NCI-H69 (cell line): ENCODE measurements at places on chromosomes 2 and 18.

- DNase-seq: no peak
These were observed 64.8 kb downstream of the KCNG2 start for GRCh38 chr18:79862562-79862961.

DNA sequence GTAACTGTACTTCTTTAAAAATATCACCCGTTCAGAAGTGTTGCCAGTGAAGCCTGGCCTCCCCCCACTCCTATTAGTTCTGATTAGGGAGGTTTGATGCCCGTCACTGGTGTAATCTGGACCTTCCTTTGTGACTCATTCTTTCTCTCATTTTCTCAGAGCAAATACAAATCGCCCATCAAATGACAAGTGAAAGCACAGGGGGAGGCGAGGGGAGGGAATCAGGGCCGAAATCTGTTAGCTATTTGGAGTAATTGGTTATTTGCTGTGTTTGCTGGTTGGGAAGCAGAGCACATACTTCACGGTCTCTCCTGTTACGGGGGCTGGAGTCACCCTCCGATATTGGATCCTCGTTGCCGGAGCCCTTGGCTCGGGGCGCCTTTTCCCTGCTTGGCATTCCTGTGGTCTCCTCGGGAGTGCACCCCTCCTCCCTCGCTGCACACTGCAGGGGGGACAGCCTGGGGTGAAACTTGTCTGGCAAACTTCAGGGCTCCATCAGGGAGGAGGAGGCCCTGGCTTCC is 178.1 kb downstream of the DYSF start:
- DNase-seq: no peak

GRCh38 chr2:207066791-207067460 is 98.8 kb downstream of the KLF7 start:
- DNase-seq: peak; percentile 47

DNA sequence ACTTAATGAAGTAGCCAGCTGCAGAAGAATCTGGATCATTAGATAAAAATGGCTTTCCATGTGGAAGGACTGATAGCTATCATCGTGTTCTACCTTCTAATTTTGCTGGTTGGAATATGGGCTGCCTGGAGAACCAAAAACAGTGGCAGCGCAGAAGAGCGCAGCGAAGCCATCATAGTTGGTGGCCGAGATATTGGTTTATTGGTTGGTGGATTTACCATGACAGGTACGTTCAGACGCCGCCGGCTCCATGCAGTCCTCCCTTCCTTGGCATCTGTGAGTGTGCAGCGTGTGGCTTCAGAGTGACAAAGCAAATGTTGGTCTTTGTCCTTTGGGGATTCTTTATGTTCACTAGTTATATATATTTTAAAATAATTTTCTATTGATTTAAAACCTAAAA is 1.8 kb downstream of the SLC5A7 start:
- DNase-seq: no peak

- DNase-seq: no peak
These were observed 462.1 kb downstream of the ERBB4 start for GRCh38 chr2:212076456-212076855.

DNA sequence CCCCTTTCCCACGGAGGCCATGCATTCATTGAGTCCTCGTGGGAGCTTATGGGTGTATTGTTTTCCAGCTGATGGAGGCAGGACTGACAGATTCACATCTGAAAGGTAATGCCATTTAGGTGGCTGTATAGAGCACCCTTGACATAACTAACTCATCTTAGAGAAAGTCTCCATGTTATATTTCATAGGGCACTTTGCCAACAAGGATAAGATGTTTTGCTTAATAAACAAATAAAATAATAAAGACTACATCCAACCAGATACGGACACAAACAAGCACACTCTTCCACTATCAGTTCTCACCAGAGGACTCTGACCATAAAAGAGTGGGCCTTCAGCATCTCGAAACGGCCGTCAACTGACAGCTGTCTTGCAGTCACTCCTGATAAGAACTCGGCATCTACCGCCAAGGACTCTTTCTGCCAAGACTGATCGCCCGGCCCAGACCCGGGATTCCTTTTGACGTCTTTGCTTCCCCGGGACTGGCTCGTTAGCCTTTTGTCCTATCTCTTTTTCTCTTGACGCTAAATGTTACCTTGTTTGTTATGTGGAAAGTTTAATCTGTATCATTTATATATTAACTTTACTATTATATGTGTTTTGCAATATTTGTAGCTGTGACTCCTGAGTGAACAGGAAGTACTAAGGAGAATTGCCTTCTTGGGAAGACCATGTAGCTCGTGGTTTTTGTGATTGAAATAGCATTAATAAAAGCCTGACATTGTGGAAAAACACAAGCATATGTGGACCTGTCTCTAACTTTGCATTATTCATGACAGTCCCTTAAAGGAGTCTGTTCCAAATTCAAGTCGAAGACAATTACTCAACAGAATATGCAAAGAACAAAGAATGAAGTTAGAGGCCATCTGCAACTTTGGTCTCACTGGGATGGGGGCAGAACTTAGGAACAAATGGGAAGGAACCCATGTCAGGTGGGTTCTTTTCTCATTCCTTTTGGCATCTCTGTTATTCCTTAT is 195.1 kb downstream of the LPIN1 start:
- no peak for DNase-seq

DNA sequence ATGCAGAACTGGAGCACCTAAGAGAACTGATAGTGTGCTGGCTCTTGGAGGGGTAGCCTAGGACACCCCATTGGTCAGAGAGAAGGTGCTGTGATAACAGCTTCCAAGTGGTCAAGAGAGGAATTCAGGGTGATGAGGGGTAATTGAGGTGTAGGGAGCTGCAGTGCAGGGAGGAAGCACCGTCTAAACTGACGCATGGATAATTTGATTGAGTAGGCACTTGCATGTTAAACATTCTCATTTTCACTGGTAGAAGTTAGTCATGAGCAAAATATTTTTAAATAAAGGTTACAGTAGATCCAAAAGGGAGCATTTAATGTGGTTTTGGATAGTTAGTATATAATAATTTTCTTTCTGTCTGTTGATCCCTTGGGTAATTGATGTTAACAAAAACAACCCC is 155.1 kb upstream of the TCF4 start:
- no peak for DNase-seq

DNA sequence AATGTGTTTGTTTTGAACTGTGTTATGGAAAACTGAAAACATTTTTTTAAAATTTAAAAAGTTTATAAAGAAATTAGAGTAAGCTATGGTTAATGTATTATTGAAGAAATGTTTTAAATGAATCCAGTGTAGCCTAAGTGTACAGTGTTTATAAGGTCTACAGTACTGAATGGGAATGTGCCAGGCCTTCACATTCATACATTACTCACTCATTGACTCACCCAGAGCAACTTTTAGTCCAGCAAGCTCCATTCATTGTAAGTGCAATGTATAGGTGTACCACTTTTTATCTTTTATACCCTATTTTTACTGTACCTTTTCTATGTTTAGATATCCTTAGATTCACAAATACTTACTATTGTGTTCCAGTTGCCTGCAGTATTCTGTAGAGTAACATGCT is 215.1 kb upstream of the THUMPD2 start:
- no peak for DNase-seq

- DNase-seq: peak; percentile 82
These were observed at the start of gene MERTK for GRCh38 chr2:111897924-111898702. Gene MERTK (plus strand): TSS chr2:111898607. CDS start chr2:111898736, 129 bp downstream.

GRCh38 chr2:221527776-221528309 is 44.3 kb downstream of the EPHA4 start:
- DNase-seq: peak; percentile 12

DNA sequence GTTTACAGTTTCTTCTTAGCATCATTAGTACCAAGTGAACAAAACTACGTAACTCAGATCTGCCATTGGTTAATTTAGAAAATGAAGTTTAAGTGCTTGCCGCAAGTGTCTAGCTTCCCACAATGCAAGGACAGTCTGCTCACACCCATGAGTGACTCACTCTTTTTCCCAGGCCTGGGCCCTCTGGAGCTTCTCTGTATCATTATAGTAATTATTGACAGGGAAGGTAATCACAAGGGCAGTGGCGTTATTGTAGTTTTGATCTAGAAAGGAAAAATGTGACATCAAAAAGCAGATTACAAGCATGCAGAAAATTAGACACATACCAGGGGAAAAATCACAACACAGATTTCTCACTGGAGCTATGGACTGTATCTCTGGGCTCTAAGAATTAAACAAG is 38.5 kb downstream of the NPC1 start:
- DNase-seq: peak; percentile 55

DNA sequence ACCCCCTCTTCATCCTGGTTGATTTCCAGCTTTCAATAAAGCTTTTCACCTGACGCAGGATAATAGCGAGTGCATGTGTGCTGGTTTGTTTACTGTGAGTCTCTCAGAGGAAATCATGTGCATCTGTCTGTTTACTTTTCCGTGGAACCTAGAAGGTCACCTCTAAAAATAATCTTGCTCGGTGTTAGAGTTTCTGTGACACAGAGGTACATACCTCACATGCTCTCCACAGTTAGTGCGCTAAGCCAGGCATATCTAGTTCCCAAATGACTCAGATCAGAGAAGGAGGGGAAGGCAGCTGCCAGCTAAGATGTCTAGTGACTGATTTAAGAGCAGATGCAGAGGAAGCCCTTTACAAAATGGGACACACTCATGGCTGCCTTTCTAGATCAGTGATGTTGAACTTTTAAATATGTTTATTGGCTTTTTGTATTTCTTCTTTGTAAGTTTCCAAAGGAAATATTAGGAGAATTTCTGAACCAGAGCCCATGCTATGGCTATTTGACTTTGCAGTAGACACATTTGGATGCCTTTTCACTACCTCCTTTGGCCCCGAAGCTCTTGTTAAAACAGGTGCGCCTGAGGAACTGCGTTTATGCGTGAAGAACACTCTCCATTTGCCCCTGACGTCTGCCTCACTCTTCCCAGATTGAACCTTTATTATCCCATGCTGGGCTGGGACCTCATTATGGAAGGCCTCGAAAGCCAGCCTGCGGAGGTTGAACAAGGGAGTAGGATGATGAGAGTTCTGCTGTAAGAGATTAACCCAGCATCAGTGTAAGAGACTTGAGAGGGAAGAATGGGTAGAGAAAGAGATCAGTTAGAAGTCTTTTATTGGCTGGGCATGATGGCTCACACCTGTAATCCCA is 145.6 kb downstream of the FAM161A start:
- DNase-seq: peak; percentile 56

DNA sequence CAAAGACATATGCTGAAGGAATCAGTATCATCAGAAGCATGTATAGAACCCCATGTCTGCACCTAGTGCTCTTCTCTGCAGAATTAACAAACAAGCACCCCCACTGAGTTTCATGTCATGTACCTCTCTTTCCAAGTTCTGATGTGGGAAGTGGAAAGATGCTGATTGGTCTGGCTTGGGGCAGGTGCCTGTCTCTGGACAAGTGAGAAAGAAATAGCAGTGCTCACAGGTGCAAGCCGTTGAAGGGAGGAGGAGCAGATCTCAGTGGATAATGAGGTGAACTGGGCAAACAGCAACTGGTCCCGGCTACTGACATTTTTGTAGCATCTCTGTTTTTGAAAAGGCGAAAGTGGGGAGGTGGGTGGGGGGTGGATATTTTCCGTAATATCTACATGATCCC is 17.5 kb upstream of the ACVR1 start:
- peak; percentile 37 for DNase-seq

DNA sequence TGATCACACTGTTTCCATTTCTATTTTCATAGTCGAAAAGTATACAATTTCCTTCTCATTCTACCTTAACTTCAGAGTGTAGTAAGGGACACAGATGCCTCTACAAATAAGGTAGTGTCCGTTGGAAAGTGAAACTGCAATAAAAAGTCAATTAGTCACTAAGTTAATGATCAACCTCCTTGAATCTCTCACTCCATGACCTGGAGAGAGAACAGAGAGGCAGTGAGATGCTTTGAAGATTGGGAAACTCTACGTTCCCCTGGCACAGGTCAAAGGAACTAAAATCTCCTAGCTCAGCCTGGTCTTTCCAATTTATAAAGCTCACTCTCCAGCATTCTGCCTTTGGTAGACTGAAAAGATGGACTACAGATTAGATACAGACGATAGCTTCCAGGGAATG is 153.8 kb upstream of the ACAA2 start:
- no peak for DNase-seq
